Right ventricle myocardium inferior (tissue), 1 donor: ENCODE measurements at places on chromosomes 3 and 15.

DNA sequence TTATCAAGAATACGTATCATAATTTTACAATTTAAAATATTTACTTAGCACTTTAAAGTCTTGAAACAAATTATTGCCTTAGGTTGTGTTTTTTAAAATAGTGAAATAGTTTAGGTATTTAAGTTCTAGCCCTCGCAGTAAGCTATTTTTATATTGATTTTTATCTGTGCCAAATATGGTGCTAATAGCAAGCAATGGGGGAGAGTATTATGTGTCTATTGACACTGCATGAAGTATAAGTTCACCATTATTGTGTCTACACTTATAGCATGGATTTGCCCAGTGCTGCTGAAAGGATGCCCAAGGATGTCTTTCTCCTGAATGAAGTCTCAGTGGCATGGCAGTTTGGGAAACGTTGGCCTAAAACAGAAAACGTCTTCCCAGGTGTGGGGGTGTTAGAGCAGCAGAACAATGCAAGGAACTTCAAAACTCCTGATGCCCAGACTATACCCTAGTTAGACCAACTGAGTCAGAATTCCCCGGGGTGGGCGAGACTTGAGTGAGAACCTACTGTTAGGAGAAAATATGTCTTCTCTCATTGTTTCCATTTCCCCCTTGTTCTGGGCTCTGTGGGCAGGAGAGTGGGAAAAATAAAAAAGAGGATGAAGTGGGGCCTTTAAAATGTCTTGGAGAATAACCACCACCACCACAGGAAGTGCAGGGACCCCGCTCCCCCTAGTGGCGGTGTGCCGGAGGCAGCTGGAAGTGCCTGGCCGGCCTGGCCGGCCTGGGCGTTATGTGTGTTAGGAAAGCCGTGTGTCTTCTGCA lies 104.2 kb upstream of the SLC7A14 start:
- peak; percentile 74 for DNase-seq

DNA sequence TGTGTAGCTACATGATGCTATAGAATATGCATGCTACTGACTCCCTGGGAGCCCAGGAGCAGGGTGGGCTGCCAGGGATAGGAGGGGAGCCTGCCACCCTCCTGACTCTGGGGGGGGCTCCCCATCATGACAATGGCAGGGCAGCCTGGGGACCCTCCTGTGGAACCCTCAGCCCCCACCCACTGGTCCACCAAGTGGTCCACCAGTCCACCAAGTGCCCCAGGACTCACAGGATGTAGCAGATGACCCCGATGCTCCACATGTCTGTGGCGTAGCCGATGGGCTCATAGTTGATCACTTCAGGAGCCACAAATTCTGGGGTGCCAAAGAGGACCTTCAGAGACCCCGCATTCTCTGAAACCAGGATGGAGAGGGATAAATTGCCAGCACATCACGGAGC lies 53.0 kb upstream of the HACD2 start:
- DNase-seq: no peak

GRCh38 chr3:58120075-58120812 lies 90.5 kb downstream of the DNASE1L3 start:
- no peak for DNase-seq

GRCh38 chr15:55742498-55742926 lies 440 bp downstream of the PRTG start:
- DNase-seq: no peak

DNA sequence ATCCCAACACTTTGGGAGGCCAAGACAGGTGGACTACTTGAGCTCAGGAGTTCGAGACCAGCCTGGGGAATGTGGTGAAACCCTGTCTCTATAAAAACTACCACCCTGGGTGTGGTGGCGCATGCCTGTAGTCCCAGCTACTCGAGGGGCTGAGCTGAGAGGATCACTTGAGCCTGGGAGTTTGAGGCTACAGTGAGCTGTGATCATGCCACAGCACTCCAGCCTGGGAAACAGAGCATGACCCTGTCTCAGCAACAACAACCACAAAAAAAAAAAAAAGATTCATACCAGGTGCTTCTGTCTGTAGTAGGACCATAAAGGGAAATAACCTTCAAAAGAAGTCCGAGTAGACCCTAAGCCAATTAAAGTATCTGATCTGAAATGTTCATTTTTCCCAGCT lies 94.5 kb downstream of the SERPINI1 start:
- DNase-seq: no peak

DNA sequence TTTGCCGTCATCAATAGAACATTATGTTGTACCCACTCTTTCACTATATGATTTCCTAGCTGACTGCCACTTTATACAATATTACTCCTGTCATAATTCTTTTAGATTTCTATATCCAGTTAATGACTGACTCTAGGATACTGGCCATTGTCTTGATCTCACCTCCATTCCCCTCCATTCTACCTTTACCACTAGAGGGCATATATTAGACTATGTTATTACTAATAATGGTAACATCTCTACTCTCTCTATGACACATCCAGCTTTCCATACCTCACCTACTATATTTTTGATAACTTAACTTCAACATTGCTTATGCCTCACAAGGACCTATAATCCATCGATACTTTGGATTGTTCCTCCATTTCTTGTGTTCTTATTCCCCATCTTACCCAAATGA lies 31.4 kb upstream of the POU1F1 start:
- no peak for DNase-seq

GRCh38 chr3:64766440-64766839 lies 78.6 kb upstream of the ADAMTS9 start:
- no peak for DNase-seq

GRCh38 chr3:133367403-133367802 lies 32.5 kb upstream of the BFSP2 start:
- DNase-seq: no peak

DNA sequence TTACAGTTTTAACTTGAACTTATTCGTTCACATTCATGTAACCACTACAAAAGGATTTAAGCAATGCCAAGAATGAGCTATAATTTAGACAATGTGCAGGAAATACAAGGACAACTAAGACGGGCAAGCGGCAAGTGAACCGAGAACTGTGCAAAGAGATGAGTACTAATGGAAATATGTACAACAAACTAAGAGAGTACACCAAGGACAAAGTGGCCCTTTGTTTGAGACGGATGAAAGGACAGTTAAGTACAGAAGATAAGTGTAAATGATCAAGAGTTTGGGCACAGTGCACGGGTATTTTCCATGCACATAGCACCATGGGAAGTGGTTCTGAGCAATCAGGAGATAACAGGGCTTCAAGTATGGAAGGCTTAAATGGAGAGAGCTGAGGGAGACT lies 281.7 kb downstream of the ROBO2 start:
- no peak for DNase-seq

DNA sequence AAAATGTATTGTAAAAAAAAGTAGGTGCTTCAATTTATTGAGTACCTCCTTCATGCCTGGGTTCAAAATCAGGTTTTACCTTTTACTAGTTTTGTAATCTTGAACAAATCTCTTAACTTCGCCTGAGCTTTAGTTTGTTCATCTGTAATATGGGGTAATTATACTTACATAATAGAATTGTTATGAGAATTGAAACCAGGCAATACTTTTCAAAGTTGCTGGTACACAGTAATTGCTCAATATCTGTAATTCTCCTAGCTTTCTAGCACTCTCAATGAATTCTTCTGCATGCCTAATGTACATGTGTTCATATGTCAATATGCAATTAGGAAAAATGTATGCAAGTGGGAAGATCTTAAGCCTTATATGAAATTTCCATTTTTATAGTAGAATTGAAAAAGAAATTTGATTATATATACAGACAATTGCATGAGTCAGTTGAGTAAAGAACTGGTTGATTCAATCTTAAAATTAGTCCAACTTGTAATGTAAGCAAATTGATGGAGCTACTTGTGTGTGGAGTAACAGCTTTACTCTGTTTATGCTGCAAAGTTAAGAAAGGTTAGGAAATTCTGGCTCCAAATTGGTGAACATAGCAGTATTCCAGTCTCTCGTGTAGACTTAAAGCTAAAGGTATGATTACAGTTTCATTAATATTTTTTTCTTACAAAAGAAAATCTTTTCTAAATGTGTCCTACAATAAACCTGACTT lies 4.1 kb downstream of the TNFSF10 start:
- DNase-seq: no peak

DNA sequence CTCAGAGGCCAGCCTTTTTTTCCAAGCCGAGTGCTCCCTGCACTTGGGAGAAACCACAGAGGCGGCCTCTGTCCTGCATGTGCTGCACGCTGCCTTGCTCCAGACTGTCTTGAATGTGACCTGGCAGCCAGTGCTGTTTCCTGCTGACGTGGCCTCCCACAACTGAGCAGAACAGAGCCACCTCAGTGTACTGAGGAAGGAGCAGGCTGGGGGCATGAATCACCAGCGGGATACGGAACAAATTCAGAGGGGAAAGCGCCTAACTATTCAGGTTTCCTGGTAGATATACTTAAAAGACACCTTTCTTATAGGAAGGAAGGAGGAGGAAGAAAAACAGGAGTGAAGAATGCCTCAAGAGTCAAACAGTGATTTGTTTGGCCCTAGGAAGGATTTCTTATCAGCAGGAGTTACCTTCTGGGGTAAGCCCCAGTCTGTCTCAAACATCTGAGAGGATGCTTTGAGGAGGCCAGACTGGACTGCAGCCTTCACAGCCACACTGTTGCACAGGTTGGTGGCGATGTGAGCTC lies 114.0 kb downstream of the FNDC3B start:
- DNase-seq: peak; percentile 94

GRCh38 chr15:69140306-69140705 lies 20.1 kb upstream of the GLCE start:
- no peak for DNase-seq

- DNase-seq: no peak
Measured at GRCh38 chr15:68983961-68984481, 30.5 kb upstream of the NOX5 start.
